GM23338 (cell line): ENCODE measurements at places on chromosomes 1 and 21.

DNA sequence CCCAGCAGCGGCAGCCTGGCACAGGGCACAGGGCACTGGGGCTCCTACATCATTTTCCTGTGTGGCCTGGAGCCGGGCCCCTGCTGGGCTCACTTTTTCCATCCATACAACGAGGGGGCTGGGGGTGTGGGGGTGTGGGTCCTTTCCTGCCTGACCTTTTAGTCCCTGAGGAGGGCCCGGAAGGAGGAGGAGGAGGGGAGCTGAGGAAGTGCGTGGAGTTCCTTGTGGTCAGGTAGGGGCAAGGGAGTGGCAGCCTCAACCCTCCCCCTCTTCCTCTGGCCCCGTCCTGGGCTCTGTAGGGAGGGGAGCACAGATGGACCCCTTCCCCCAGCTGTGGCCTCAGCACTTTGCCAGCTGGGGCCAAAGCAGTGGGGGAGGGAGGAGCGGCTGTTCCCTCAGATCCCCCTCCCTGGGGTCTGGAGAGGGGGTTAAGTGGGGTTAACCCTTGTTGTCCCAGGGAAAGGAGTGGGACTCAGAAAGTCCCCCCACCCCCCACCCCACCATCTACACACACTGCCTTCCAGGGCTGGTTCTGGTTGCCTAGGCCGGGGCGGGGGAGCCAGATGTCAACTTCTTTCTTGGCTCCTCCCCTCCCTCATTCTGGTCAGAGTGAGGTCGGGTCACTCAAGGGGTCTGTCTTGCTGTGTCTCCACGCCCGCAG, 5.7 kb downstream of the NTRK1 start:
- no peak overlapping the region for H3K4me3 ChIP-seq
- no peak for DNase-seq
- no peaks in the 10 kb centered on the region for H3K36me3 ChIP-seq
- H3K4me1 ChIP-seq, result peaks cover 9% of the 10 kb centered on the region; the same call in 1 of the 2 replicates
- H3K27ac ChIP-seq, result no peak overlapping the region

GRCh38 chr1:12338017-12338416, 108.2 kb downstream of the VPS13D start:
- H3K27me3 ChIP-seq, result no peaks in the 10 kb centered on the region
- no peak overlapping the region for H3K4me3 ChIP-seq
- H3K27ac ChIP-seq, result no peak overlapping the region
- DNase-seq, result no peak
- H3K36me3 ChIP-seq, result peaks cover 12% of the 10 kb centered on the region; the same call in 1 of the 2 replicates
- 0 out of 2 replicates have a peak, but pooled peaks cover 6% of the 10 kb centered on the region for H3K4me1 ChIP-seq

DNA sequence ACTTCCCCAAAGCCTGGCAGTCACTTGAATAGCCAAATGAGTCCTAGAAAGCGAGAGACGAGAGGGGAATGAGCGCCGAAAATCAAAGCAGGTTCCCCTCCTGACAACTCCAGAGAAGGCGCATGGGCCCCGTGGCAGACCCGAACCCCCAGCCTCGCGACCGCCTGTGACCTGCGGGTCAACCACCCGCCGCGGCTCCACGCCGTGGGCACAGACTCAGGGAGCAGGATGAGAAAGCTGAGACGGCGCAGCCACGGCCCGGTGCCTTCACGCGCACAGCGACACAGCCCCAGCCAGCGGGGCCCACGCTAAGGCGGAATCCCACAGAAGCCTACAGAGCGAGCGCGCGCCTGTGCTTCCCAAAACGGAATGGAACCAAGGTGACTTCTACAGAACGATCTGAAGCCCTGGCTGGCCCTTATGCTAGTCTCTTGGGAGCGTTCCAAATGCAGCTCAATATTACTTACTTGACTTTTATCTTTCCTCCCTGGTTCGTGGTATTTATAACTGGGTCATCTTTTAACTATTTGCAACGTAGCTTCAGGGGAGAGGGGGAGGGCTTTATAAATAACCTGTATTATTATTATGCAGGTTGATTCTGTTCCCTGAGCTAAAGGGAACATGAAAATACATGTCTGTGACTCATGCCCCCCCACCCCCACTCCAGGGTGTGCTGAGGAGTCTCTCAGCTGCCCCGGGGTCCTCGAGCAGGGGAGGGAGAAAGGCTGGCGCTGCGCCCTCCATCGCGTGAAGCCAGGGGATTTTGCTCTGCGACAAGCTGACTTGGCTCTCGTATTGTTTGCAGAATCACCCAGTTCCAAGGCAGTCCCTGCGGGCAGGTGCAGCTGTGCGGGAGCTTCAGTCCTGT, 1.7 kb downstream of the TSPEAR start:
- H3K27me3 ChIP-seq, result peaks cover 88% of the 10 kb centered on the region
- H3K27ac ChIP-seq, result no peak overlapping the region
- peak overlapping the region; percentile 71 for H3K4me3 ChIP-seq
- DNase-seq, result peak; percentile 48
- H3K36me3 ChIP-seq, result no peaks in the 10 kb centered on the region
- peaks cover 55% of the 10 kb centered on the region for H3K4me1 ChIP-seq

- DNase-seq, result no peak
- H3K4me1 ChIP-seq, result no peaks in the 10 kb centered on the region
- no peaks in the 10 kb centered on the region for H3K27me3 ChIP-seq
- H3K27ac ChIP-seq, result no peak overlapping the region
Measured at GRCh38 chr1:167532964-167533824, 14.9 kb upstream of the CD247 start.

- H3K27ac ChIP-seq, result no peak overlapping the region
- no peak for DNase-seq
- no peaks in the 10 kb centered on the region for H3K4me1 ChIP-seq
- no peaks in the 10 kb centered on the region for H3K36me3 ChIP-seq
- H3K4me3 ChIP-seq, result no peak overlapping the region
- no peaks in the 10 kb centered on the region for H3K27me3 ChIP-seq
Measured at GRCh38 chr1:41420860-41421259, 59.6 kb downstream of the FOXO6 start.

DNA sequence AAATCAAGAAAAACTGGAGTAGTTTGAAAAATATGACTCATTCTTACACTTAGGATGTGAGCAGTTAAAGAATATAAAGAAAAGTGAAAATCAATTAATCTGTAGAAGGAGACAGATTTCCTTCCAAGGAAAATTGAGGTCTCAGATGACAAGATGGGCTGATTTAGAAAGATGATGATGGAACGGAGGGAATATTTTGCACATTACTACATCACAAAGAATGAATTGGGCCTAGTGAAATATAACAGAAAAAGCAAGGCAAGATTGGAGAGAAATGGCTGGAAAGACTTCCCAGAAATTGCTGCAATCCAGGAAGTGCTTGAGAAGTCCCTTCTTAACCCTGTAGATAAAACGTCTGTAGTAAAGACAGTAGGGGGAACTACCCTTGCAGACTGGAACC, 169.1 kb upstream of the SYT6 start:
- H3K27me3 ChIP-seq, result no peaks in the 10 kb centered on the region; the same call in 1 of the 2 replicates
- H3K36me3 ChIP-seq, result no peaks in the 10 kb centered on the region
- no peaks in the 10 kb centered on the region for H3K4me1 ChIP-seq
- H3K4me3 ChIP-seq, result no peak overlapping the region
- H3K27ac ChIP-seq, result no peak overlapping the region
- DNase-seq, result no peak

DNA sequence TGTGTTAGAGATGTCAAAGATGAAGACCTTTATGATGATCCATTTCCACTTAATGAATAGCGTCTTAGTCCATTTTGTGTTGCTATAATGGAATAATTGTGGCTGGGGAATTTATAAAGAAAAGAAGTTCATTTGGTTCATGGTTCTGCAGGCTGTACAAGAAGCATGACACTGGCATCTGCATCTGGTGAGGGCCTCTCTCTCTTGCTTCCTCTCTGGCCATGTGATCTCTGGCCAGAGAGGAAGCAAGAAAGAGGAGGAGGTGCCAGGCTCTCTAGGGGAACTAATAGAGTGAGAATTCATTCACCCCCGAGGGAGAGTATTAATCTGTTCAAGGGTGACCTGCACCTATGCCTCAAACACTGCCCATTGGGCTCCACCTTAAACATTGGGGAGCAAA, 242.8 kb downstream of the DISC1 start:
- H3K4me3 ChIP-seq, result no peak overlapping the region
- DNase-seq, result no peak
- no peaks in the 10 kb centered on the region for H3K36me3 ChIP-seq
- no peak overlapping the region for H3K27ac ChIP-seq
- H3K4me1 ChIP-seq, result peaks cover 5% of the 10 kb centered on the region; the same call in 1 of the 2 replicates

- no peak overlapping the region for H3K27ac ChIP-seq
- H3K36me3 ChIP-seq, result peaks cover 5% of the 10 kb centered on the region; the same call in 1 of the 2 replicates
- H3K4me1 ChIP-seq, result no peaks in the 10 kb centered on the region
- H3K4me3 ChIP-seq, result no peak overlapping the region
- H3K27me3 ChIP-seq, result no peaks in the 10 kb centered on the region
Measured at GRCh38 chr1:186308264-186309060, 66.6 kb downstream of the TPR start.

DNA sequence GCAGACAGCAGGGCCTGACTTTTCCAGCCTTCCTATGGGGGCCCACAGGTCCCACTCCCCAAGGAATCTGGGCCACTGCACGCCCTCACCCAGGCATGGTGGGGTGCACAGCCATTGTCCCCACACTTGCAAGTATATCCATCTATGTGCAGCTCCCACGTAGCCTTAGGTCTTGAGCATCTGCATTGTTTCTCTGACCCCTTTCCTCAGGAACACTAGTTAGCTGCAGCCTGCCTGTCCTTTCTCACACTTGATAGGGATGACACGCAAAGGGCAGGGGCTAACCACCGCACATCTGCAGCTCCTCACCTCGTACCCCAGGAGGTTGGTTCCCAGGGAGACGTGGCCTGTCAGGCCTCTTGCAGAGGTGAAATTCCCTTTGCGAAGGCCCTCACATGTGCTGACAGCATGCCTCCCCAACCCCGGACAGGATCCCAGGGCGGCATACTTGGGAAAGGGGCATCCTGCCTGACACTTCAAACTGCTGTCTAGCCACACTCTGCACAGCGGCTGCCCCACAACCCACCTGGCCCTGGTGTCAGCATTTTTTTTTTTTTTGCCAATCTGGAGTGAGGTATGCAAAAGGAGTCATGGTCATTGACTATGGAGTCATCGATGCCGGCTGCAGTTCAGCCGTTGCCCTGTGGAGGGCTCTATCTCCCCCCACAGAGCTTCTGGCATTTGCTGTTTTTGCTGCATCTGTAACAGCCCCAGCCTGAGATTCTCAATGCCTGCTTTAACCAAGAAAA, 5.0 kb downstream of the JMJD4 start:
- peak; percentile 84 for DNase-seq
- H3K4me1 ChIP-seq, result peaks cover 15% of the 10 kb centered on the region; the same call in 1 of the 2 replicates
- H3K27me3 ChIP-seq, result no peaks in the 10 kb centered on the region
- H3K36me3 ChIP-seq, result no peaks in the 10 kb centered on the region

DNA sequence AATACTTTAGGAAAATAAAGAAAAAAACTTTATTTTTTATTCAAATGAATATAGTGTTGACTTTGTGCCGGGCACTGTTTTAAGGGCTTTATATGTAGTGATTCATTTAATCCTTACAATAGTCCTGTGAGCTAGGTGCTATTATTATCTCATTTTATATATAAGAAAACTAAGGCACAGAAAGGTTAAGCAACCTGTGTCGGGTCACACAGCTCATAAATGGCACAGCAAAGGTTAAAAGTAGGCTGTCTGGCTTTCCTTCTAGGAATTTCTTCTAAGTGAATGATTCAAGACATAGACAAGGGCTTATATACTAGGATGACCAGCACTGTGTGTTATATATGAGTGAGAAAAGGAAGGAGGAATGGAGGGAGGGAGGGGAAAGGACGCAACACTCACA, 35.4 kb downstream of the SEC16B start:
- H3K4me3 ChIP-seq, result no peak overlapping the region
- no peaks in the 10 kb centered on the region for H3K36me3 ChIP-seq
- H3K4me1 ChIP-seq, result no peaks in the 10 kb centered on the region
- no peaks in the 10 kb centered on the region for H3K27me3 ChIP-seq
- no peak overlapping the region for H3K27ac ChIP-seq

DNA sequence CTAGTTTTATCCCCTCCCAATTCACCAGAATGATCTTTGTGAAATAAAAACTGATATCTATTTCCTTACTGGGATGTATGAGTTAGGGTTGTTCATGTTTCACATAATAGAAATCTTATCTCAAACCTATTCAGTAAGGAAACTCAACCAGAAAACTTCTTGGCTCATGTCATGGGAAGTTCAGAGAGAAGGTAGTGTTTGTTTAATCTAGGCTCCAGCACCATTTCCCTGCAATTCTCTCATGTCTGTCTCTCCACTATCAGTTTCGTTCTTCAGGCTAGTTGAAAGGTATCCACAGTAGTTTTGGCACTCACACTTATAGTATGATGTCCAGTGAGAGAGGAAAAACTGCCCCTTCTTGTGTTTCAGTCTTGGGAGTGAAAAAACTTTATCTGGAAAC, 34.6 kb upstream of the UHMK1 start:
- H3K27me3 ChIP-seq, result no peaks in the 10 kb centered on the region
- H3K27ac ChIP-seq, result no peak overlapping the region
- no peak overlapping the region for H3K4me3 ChIP-seq

- H3K27me3 ChIP-seq, result no peaks in the 10 kb centered on the region
- no peak for DNase-seq
- H3K4me1 ChIP-seq, result no peaks in the 10 kb centered on the region
- H3K4me3 ChIP-seq, result no peak overlapping the region
- H3K36me3 ChIP-seq, result no peaks in the 10 kb centered on the region
- H3K27ac ChIP-seq, result no peak overlapping the region
Measured at GRCh38 chr1:107946794-107947193, 18.2 kb downstream of the VAV3 start.

DNA sequence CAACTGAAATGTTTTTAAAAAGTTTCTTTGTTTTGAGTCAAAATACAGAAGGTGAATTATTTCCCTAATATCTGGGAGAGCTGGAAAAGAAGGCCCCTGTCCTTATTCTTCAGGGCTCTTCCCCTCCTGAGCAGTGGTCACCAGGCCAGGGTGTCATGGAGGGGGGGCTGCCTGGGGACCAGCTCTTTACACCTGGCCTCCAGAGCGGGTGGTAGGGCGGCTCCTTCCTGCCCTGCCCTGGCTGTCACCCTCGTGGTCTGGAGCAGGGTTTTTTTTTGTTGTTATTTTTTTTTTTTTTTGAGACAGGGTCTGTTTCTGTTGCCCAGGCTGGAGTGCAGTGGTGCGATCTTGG, 6.6 kb downstream of the SKI start:
- peak; percentile 0 for DNase-seq
- no peak overlapping the region for H3K4me3 ChIP-seq
- H3K4me1 ChIP-seq, result peaks cover 37% of the 10 kb centered on the region; the same call in 1 of the 2 replicates
- no peaks in the 10 kb centered on the region for H3K36me3 ChIP-seq
- no peaks in the 10 kb centered on the region for H3K27me3 ChIP-seq

DNA sequence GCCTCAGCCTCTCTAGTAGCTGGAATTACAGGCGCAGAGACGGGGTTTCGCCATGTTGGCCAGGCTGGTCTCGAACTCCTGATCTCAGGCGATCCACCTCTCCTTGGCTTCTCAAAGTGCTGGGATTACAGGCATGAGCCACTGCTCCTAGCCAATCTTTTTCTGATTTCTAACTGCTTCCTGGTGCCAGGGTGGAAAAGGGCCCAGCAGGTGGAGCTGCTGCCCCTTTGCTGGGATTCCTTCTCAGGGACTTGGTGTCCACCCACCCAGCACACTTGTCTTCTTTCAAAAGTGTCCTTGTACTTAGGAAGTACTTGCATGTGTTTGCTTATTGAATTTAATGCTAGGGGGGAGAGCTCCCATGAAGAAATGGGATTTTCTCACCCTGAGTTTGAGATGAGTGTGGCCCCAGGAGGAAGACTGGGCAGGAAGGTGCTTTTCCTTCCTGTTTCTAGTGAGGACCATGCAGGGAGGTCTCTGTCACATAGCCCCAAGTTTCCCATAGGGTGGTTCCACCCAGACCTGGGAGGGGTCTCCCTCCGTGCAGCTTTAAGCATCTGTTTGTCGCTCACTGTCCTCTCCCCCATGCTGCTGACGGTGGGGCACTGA, 14.2 kb downstream of the UTP11 start:
- peaks cover 33% of the 10 kb centered on the region for H3K36me3 ChIP-seq
- H3K27ac ChIP-seq, result no peak overlapping the region; the same call in 1 of the 2 replicates
- peaks cover 34% of the 10 kb centered on the region for H3K4me1 ChIP-seq
- no peaks in the 10 kb centered on the region for H3K27me3 ChIP-seq
